Renal cortical epithelial cell (primary cell): ENCODE measurements at places on chromosomes 4 and X.

DNA sequence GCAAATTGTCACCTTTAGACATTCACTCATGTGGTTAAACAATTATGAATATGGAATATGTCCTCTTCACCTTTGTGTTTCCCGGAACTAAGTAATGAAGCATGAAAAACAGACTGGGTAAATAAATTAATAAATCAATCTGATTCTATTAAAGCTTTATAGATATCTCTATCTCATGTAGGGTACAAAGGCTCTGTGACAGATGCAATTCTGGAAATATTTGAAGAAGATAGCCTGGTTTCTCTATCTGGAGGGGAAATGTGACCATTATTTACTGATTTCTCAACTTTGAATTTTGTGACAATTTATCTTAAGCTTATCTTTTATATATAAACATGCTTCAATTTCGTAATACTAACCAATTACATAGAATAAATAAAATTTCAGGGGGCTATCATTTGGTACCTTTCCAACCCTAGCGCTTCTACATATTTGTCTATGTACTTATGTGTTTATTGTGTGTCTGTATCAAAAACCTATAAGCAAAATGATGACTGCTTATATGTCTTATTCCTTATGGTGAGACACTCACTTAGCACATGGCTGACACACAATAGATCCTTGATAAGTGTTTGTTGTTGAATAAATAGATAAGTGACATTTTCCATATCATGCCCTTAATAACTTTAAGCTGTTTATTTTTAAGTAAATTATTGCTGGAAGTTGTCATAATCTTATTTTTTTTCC, 9.9 kb downstream of the CTSO start:
- no peak for DNase-seq

GRCh38 chrX:48852857-48853256, 17.4 kb upstream of the PCSK1N start:
- DNase-seq, result no peak

GRCh38 chr4:76758290-76758882, 139.6 kb downstream of the SOWAHB start:
- peak; percentile 63 for DNase-seq

- DNase-seq, result no peak
Observed at GRCh38 chr4:30094887-30095286, 625.3 kb upstream of the PCDH7 start.

DNA sequence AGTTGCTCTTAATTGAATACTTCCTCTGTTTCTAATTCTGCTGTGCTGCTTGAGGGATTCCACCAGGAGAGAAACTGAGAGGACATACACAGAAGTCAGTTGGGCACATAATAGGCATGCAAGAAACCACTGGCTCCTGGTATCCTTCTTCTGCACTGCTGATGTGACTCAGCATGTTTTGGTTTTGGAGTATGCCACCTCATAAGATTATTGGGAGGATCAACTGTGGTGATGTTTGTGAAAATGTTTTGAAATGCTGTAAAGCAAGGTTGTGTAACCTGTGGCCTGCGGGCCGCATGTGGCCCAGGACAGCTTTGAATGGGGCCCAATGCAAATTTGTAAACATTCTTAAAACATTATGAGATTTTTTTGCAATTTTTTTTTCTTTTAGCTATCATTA, 119.6 kb downstream of the GATB start:
- peak; percentile 80 for DNase-seq

GRCh38 chrX:20739038-20739745, 472.5 kb upstream of the RPS6KA3 start:
- no peak for DNase-seq

DNA sequence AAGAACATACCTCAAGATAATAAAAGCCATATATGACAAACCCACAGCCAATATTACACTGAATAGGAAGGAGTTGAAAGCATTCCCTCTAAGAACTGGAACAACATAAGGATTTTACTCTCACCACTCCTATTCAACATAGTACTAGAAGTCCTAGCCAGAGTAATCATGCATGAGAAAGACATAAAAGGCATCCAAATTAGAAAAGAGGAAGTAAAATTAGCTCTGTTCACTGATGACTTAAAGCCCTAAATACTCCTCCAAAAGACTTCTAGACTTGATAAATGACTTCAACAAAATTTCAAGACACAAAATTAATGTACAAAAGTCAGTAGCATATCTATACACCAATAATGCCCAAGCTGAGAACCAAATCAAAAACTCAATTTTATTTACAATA, 235.7 kb downstream of the NKX6-1 start:
- no peak for DNase-seq

GRCh38 chr4:127237581-127237980, 395.2 kb upstream of the INTU start:
- no peak for DNase-seq

GRCh38 chr4:189497516-189497915, 443.2 kb upstream of the FRG1 start:
- no peak for DNase-seq
